ENCODE measurements at places on chromosomes 5 and 9.
A peak's percentile ranks its signal among the peaks of the same experiment; 100 is the strongest.

- no peak for DNase-seq
These were observed 701.5 kb upstream of the MEF2C start for GRCh38 chr5:89584339-89584956.

- peak; percentile 32 for DNase-seq
These were observed 49.4 kb upstream of the NEURL1B start for GRCh38 chr5:172591636-172592035.

DNA sequence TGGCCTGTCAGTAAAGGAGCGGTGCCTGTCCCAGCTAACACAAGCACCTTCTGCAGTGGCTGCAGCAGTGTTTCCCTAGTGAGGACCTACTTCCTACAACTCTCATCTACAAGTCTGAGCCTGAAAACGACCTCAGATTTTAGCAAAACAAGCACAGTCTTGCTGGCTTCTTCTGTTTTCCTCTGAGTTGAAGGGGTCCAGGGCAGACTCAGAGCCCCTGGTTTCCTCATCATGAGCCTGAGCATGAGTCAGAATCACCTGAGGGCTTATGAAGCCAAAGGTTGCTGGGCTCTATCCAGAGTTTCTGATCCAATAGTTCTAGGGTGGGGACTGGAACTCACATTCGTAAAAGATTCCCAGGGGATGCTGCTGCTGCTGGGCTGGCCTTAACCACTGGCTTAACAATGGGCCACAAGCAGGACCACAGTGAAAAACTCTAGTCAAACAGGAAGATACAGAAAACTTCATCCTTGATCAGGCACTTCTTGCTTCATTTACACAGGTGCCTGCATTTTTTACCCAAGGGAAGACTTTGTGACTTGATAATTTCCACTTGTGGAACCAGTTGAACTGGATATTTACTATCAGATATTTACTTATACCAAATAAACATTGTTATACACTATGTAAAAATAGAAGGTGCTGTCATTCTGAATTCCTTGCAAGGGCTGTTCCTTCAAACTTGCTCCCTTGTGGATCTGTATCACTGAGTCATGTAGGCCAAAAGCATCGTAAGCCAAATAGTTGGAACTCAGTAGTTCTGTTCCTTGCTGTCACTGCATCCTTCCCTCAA, 4.3 kb upstream of the ACER2 start:
- no peak for DNase-seq

GRCh38 chr5:158614951-158615350, 484.8 kb downstream of the EBF1 start:
- no peak for DNase-seq

DNA sequence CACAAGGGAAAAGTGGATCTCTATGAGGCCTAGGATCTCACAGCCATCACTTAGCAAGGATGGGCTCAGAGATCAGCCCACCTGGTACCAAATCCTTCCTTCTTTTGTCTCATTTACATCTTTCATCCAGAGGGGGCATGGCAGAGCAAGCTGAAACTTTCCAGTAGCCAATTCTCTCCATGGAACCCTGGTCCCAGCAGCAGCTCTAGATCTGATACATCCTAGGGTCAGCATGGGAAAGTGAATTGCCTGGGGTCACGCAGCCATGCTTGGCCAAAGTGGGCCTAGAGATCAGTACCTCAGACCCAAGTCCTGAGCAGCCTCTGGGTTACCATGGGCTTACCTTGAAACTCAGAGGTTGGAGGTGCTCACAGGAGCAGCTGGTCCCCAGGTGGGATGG, 170.5 kb downstream of the GABBR2 start:
- DNase-seq: no peak

DNA sequence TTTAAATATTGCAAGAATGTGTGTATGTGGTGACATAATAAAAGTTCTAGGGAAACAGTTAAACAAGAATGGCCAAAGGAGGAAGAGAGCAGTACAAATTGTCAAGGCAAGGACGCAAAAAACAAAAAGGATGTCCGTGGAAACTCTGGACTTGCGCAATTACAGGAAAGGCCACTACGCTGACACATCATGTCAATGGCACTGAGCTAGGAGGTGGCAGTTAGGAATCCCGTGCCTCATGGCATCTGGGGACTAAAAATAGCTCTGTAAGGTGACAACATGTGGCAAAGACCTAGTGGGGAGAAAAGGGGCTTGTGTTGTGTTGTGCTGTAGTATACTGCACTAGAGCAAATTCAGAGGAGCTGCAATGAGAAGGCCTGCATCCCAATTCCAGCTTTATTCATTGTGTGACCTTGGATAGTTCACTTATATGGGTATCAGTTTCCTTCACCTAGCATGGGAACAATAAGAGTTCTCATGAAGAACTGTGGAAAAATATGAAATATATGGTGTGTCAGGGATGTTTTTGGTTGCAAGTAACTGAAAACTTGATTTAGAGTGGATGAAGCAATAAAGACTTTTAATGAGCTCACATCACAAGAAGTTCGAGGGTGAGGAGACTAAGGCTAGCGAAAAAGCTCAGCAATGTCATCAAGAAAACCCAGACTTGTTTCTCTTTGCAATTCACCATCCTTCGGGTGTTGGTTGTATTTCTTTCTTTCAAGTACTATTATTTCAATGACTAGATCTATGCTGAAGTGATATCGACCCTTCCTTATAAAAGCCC, 124.1 kb upstream of the STC2 start:
- peak; percentile 35 for DNase-seq

- no peak for DNase-seq
These were observed 19.5 kb upstream of the RANBP6 start for GRCh38 chr9:6034954-6035353.

DNA sequence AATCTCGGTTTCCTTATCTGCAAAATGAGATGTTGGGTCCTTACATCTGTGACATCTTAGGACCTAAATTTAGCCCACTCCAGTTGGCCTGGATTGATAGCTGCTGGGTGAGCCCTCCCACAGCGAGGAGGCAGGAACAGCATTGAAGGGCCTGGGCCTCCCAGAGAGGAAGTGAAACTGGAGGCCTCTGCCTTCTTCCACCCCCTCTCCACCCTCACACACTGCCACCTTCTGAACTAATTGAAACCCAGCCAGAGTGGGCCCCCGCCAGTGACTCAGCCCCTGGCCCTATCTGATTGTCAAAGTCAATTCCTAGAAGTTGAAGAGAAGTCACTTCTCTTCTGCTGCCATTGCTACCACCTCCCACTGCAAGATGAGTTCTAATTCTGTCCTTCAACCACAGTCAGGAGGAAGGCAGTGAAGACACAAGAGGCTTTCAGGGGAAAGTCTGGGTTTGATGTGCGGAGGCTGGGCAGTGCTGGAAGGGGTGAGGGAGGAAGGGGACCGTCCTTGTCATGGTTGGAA, 55.2 kb upstream of the NEK6 start:
- peak; percentile 41 for DNase-seq

GRCh38 chr9:90801241-90801972, at the start of gene SYK:
TSS of gene SYK (plus strand) at chr9:90801819. CDS start at chr9:90843899, 42,080 bp downstream.
- peak; percentile 89 for DNase-seq

GRCh38 chr5:7728076-7728475, 122.9 kb downstream of the CFAP90 start:
- no peak for DNase-seq

GRCh38 chr9:114086009-114086408, 7.9 kb upstream of the AMBP start:
- peak; percentile 53 for DNase-seq

- no peak for DNase-seq
These were observed 18.1 kb downstream of the TJP2 start for GRCh38 chr9:69192214-69192613.

GRCh38 chr5:150616024-150616470, 24.4 kb upstream of the SYNPO start:
- DNase-seq: no peak

- no peak for DNase-seq
These were observed 141.7 kb downstream of the XRCC4 start for GRCh38 chr5:83219077-83219476.

- DNase-seq: no peak
These were observed 395.3 kb downstream of the TUSC1 start for GRCh38 chr9:25282946-25283345.

GRCh38 chr9:137313956-137314560, 12.0 kb upstream of the NRARP start:
- DNase-seq: no peak

DNA sequence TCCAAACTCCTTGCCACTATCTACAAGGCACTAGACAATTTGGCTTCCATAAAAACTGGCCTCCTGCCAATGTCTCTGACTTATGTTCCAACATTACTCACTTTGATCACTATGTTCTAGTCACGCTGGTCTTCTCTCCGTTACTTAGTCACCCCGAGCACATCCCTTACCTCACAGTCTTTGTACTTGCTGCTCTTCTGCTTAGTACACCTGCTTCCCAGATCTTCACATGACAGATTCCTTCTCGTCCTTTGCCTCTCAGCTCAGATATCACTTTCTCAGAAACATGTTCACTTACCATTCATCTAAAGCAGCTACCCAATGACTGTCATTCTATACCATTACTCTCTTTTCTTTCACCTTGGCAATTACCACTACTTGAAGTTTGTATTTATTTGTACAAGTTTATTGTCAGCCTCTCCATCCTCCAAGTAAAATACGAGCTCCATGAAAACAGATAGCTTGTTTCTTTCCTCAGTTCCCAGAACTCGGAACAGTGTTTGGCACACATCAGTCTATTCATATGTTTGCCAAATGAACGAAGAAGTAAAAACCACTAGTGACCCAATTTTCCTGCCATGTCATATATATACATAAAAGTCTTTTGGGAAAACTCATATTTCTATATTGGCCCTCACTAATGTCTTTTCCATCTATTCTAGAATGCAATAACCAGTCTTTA, 5.9 kb upstream of the SLC22A5 start:
- no peak for DNase-seq

DNA sequence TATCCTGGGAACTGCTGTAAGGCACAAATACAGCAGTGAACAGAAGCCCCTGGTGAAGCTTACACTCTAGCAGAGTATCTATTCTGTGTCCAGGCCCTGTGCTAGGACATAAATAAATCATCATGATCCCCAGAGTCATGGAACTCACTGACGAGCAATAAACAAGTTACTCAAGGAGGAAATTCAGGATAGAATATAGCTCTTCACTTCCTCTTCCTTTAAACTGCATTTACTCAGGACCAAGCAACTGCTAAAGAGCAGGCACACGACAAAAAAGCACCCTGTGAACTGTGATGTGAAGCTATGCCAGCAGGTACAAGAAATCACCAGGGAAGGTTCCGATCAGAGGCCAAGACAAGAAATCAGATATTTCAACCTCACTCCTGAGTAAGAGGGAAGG, 47.8 kb upstream of the NR5A1 start:
- DNase-seq: no peak

GRCh38 chr5:151121665-151122064, 35.9 kb downstream of the ANXA6 start:
- no peak for DNase-seq

- DNase-seq: no peak
These were observed 428.8 kb upstream of the CLINT1 start for GRCh38 chr5:158287643-158288271.

DNA sequence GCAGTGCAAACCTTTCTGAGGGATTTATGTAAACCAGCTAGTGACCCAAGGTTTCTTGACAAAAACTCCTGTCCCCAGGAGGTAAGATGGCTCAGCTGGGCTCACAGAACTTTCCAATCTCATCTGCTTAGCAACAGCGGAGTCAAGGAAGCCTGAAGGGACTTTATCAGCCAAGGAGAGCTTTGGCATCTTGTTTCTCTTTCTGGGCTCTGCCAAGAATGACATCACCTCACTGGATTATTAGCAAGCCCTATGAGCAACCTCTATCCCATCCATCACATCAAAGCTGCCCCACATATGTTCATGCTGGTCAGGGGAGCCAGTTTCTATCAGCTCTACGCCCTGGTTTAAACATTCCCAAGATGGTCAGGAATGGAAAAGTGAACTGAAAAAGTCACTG, 461.3 kb downstream of the ENC1 start:
- DNase-seq: no peak

DNA sequence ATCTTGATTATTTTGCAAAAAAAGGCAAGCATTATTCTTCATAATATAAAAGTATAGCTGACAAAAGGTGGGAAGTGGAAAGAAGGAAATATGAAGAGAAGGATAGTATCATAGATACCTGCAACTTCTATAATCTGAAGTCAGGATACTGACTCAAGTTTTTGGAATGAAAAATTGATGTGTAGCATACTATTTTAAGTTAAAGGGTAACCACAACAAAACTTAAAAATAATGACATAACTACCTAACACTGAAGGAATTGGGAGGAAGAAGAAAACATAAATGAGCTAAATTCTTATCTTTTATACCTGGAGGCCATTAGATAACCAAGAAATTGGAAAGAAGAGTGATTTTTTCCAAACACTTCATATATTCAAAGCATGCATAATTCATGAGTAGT, 51.8 kb upstream of the TLE1 start:
- no peak for DNase-seq

- DNase-seq: no peak
These were observed 277.5 kb downstream of the EPB41L4A start for GRCh38 chr5:112141582-112141981.

DNA sequence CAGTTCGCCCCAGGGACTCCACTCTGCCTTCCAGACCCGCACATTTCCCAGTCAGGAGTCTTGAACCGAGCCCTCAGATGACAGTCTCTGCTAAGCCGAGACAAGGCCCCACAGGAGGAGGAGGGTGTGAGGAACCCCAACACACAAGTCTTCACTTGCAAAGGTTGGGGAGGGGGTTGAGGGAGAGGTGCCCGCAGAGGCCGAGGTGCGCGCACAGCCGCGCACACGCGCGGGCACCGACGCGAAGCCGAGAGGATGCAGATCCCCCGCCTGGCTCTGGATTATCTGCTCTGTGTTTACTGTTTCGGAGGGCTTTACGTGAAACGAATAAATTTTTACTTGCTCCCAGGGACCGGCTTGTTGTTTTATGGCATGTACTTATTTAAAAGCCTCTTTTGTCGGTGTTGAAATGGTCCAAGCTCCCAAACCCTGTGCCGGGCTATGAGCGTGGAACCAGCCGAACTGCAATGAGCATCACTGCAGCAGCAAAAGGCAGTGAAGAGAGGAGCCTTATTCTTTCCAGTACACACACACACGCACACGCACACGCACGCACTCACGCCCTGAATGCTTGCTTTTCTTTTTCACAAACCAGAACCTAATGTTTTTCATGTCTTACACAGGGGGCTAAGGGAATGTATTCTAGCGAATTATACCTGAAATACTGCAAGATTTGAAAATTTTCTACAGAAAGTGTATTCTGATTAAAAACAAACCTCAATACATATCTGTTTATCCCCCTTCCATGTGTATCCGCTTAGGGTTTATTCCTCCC, 297.7 kb downstream of the PARP8 start:
- no peak for DNase-seq

DNA sequence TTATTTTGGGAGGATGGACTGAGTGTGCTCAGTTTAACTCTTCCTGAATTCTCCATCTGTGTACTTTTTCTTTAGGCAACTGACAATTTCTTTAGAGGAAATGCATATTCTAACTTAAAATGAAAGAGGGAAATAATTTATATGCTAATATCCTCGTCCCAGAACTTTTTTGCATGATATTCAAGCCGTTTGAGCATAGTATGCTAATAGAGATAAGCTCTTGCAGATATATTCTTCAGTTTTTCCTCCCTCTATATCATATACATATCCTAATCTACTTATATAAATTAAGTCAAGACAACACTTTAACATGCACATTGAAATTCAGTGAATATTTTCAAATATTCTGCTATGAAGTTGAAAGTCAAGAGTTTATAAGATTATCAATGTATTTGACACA, 84.7 kb downstream of the YTHDC2 start:
- DNase-seq: no peak

GRCh38 chr9:86183229-86184137, 76.0 kb downstream of the C9orf153 start:
- no peak for DNase-seq
